Stimulated activated CD4-positive, alpha-beta T cell treated with anti-CD3 and anti-CD28 coated beads, Interleukin-2, amount 100 ng/mL, for 48 hours (primary cell): ENCODE measurements at places on chromosomes 11 and 22.

DNA sequence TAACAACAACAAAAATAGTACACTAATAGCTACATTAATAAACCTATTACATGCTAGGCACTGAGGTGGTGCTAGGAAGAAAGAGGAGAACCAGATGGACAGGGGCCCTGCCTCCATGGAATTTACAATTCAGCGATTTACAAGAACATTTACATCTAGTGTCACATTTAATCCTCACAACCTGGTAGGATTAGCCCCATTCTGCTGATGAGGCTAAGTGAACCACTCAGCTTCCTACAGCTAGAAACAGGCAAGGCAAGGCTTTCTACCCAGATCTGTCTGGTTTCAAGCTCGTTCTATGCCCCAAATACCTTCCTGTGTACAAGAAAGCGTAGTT lies 368.4 kb downstream of the BUD13 start:
- no peak for DNase-seq

DNA sequence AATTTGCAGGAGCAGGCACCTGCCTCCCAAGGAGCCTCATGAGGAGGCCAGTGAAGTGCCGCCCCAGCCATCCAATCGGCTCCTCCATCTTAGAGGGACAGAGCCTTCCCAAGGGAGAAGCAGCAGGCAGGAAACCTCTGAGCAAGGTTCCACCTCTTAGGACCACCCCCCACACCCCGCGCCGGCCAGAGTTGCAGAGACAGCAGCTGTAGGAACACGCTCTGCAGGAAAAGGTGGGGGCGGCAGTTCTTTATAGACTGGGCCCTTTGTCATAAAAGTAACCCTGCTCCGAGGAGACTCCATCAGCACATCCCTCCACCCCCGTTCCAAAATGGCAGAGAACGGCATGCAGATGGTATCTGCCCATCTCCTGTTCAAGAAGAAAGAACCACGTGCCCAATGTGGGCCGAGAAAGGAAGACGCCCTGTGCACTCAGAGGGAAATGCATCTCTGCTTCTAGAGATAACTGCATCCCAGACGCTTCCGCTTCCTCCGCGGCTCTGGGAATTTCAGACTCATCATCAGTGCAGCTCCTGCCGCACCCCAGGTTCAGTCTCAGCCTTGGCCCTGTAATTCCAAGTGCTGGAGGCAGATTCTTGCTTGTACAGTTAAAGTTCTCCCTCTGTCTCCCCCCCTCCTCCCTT lies 98.5 kb downstream of the SPATA19 start:
- DNase-seq: no peak

DNA sequence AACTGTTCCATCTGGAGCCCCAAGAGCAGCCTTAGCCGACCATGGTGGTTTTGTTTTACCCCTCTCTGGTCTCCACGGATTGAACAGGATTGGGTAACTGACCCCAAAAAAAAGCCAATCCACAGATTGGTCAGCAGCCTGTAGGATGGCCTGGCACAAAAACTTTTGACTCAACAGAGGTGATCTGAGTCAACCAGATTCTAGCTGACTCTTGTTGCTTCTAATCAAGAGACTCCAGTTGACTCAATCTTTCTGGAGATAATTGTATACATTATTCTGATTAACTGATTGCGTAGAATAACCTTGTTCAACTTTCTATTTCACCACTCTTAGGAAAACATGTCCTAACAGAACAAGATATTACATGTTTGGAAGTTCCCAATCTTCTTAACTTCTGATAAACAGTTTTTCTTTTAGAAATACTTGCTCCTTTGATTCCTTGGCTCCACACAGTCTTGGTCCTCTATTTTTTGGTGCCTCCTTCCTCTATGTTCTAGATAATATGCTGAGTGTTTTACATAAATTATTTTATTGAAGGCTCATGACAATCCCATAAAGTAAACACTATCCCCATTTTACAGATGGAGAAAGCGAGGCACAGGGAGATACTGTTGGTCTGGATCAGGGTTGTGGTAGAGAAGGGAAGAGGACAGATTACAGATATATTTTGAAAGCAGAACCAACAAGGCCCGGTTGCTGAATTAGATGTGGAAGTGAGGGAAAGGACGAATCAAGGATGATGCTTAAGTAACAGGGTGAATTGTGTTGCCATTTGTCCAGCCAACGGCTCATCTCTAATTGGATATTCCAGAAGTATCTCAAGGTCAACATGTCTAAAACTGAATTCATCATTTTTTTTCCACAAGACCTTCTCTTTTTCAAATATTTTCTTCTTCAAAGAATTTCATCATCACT lies 11.5 kb upstream of the ZC3H12C start:
- no peak for DNase-seq

DNA sequence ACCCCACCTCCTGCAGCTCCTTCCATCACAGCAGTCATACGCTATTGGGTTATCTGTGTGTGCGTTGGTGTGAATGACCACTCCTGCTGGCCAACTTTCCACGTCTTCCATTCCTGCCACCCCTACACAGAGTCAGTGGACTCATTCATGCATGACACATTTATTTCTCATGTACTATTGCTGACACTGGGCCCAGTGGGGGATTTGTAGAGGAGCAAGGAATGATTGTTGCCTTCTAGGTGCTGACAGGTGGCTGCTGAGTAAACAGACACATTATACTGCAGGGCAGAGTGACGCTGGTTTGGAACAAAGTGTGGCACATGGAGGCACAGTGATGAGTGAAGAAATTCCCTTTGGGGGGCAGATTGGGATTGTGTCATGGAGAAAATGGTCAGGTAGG lies 113.9 kb downstream of the CCDC81 start:
- no peak for DNase-seq

- DNase-seq: no peak
Observed at GRCh38 chr22:28773461-28773867, 969 bp downstream of the CCDC117 start.

- no peak for DNase-seq
Observed at GRCh38 chr22:32325416-32325801, 32.3 kb upstream of the RFPL3 start.

- DNase-seq: no peak
Observed at GRCh38 chr11:91174193-91174592, 951.3 kb upstream of the CHORDC1 start.

GRCh38 chr11:123272565-123272964 lies 77.5 kb upstream of the CLMP start:
- DNase-seq: no peak

- no peak for DNase-seq
Observed at GRCh38 chr11:111963931-111964340, 26.8 kb downstream of the DIXDC1 start.

GRCh38 chr11:69395287-69395686 lies 86.2 kb upstream of the LINC01488 start:
- no peak for DNase-seq

- DNase-seq: no peak
Observed at GRCh38 chr11:57798905-57799559, 37.4 kb downstream of the CTNND1 start.

- no peak for DNase-seq
Observed at GRCh38 chr11:64836448-64837072, 7.9 kb downstream of the CDC42BPG start.

DNA sequence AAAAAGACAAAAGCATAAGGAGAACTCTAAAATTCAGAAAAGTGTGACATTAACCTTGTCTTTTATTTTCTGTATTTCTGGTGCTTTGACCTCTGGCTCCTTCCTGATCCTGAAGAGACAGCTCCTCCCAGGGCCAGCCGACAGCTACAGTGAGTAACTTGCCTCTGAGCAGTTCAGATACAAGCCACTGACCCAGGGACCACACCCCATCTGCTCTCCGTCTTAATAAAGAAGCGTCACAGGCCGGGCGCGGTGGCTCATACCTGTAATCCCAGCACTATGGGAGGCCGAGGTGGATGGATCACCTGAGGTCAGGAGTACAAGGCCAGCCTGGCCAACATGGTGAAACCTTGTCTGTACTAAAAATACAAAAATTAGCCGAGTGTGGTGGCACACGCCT lies 6.5 kb downstream of the MLC1 start:
- no peak for DNase-seq
